Activated CD8-positive, alpha-beta T cell treated with anti-CD3 and anti-CD28 coated beads, Interleukin-2, amount 10 ng/mL, durations not matched to agents 7 days and 5 days (primary cell): ENCODE measurements at places on chromosomes 3 and 15.

DNA sequence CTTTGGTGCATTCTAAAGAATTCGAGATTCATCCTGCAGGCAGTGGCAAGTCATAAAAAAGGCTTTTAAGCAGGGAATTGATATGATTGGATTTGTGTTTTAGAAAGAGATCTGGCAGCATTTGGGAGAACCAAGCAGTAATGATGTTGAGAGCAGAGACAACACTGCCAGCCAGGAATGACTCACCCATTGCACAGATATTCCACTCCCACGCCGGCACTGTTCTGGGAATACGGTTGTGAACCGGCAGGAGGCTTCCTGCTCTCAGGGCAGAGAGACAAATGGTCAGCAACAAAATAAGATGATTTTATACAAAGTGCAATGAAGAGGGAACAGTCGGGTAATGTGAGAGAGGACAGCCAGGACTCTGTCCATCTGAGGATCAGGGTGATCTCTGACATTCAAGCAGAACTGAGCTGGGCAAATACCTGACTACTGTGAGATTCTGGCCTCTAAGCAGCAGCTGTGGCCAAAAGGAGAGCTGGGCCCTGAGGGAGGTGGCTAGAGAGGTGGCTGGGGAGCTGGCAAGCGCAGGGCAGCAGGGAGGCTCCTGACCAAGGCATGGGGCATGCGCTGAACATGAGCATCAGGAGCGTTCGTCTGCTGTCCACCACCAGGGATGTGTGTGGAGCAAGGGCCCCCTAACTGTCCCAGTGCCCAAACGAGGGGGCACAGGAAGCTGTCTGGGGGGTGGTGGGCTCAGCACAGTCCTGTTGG is 56.1 kb upstream of the PLXNA1 start:
- H3K4me3 ChIP-seq = no peak overlapping the region
- H3K36me3 ChIP-seq = no peaks in the 10 kb centered on the region
- no peak for DNase-seq
- peaks cover 26% of the 10 kb centered on the region for H3K4me1 ChIP-seq
- H3K27ac ChIP-seq = no peak overlapping the region

DNA sequence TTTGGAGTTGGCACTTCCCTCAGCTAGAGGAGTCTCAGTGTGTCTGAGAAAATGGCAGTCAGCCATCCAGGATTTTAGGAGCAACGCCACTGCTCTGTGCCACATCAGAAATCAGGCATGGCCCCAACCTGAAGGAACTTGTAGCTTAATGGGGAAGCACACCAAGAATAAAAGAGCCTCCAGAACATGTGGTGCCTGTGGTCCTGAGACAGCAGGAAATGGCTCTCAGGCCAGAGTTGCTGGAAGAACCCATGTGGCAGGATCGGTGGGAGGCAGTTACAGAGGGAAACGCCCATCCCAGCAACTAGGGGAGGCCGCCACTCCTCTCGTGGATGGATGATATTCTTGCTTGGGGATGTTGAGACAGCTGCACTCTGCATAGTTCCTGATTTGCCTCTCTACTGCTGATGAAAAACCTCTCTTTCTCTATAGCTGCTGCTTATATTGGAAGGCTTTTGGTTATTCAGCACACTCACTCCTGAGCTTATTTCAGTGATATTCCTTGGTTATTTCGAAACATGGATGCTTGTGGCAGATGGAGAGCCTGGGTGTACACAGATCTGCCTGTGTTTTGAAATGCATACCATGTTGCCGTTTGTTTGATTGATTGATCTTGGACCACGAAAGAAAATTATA is 52.4 kb downstream of the KLHL25 start:
- peaks cover 61% of the 10 kb centered on the region for H3K36me3 ChIP-seq
- H3K4me1 ChIP-seq = no peaks in the 10 kb centered on the region
- H3K27me3 ChIP-seq = no peaks in the 10 kb centered on the region
- peak overlapping the region; percentile 39 for H3K27ac ChIP-seq
- DNase-seq = no peak
- H3K4me3 ChIP-seq = no peak overlapping the region

GRCh38 chr3:151439652-151440125 is 21.2 kb downstream of the IGSF10 start:
- H3K27ac ChIP-seq = no peak overlapping the region
- DNase-seq = no peak
- no peaks in the 10 kb centered on the region for H3K4me1 ChIP-seq
- no peak overlapping the region for H3K4me3 ChIP-seq

GRCh38 chr15:75844629-75845335 is 1.5 kb downstream of the UBE2Q2 start:
- peak; percentile 29 for DNase-seq
- peak overlapping the region; percentile 91 for H3K4me3 ChIP-seq
- H3K27ac ChIP-seq = peak overlapping the region; percentile 96
- peaks cover 20% of the 10 kb centered on the region for H3K27me3 ChIP-seq
- peaks cover 40% of the 10 kb centered on the region for H3K36me3 ChIP-seq
- peaks cover 45% of the 10 kb centered on the region for H3K4me1 ChIP-seq

DNA sequence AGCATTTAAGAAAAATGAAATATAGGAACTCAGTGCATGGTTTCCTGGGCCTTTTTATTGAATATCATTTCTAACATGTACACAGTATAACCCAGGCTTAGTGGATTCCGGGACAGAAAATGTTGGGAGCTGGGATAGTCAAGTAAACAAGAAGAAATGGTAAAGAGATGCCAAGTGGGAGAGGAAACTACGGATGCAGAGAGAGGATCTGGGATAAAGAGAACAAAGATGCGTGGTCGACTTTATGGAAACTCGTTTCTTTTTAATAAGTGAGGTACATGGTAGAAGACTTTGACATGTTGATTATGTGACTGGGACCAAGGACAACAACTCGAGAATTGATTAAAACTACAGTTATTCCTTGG is 1.2 kb upstream of the GPR176 start:
- DNase-seq = no peak
- H3K27ac ChIP-seq = no peak overlapping the region
- peaks cover 9% of the 10 kb centered on the region for H3K36me3 ChIP-seq
- H3K4me1 ChIP-seq = peaks cover 16% of the 10 kb centered on the region

DNA sequence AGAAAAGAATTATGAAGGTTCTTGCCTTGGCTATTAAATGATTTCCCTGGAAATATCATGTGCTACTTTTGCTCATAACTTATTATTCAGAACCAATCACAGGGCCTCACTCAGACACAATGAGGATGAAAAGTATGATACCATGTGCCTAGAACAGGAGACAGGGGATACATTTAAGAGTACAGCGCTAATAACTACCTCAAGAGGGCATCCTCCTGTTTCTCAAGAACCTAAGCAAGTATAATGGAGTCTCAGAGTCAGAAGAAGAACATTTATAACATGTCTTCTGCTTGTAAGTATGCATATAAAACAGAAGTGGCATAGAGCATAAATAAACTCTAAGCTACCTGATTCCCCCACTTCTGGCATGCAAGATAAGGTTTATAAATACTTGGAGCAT is 125.4 kb upstream of the MME start:
- H3K27ac ChIP-seq = no peak overlapping the region
- H3K4me1 ChIP-seq = no peaks in the 10 kb centered on the region
- H3K4me3 ChIP-seq = no peak overlapping the region
- no peaks in the 10 kb centered on the region for H3K36me3 ChIP-seq

- DNase-seq = no peak
- H3K27ac ChIP-seq = no peak overlapping the region
- no peaks in the 10 kb centered on the region for H3K4me1 ChIP-seq
- H3K36me3 ChIP-seq = no peaks in the 10 kb centered on the region
- H3K27me3 ChIP-seq = peaks cover 8% of the 10 kb centered on the region
- no peak overlapping the region for H3K4me3 ChIP-seq
Observed at GRCh38 chr3:14630404-14631100, 21.0 kb upstream of the CCDC174 start.

DNA sequence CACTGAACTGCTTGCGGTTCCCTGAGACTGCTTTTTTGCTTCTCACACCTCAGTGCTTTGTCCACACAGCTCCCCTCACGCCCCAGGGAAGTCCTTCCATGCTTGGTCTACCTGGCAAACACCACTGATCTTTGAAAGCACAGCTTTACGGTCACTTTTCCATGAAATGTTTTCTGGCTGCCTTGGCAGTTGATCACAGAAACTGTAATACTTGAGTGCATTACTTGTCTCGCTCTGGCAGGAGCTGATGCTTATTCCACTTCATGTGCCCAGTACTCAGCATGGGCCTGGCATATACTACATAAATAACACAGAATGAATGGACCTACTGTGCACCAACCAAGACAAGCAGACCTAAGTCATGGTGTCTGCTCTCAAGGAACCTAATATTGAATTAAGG is 121.1 kb downstream of the MEX3B start:
- no peaks in the 10 kb centered on the region for H3K36me3 ChIP-seq
- peaks cover 3% of the 10 kb centered on the region for H3K27me3 ChIP-seq
- no peak overlapping the region for H3K27ac ChIP-seq
- H3K4me1 ChIP-seq = no peaks in the 10 kb centered on the region
- DNase-seq = no peak
- H3K4me3 ChIP-seq = no peak overlapping the region

DNA sequence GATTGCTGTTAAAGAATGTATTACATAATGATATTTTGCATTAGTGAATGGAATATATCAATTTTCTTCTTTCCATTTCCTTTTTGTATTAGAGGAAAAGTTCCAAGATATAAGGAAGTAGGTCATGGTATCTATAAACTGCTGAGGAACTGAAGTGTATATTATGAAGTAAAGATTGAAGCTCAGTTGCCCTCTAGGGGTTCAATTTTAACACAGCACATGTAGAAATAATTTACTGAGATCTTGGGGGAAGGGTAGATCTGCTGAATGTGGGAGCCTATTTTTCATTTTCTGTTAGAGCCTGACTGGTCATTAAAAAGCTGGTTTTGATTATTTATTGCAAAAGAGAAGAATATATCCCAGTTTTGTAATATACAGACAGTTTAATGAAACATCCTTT is 45.2 kb downstream of the CMC1 start:
- peaks cover 13% of the 10 kb centered on the region for H3K36me3 ChIP-seq
- no peaks in the 10 kb centered on the region for H3K27me3 ChIP-seq
- no peak overlapping the region for H3K4me3 ChIP-seq
- no peak overlapping the region for H3K27ac ChIP-seq
- peaks cover 3% of the 10 kb centered on the region for H3K4me1 ChIP-seq

DNA sequence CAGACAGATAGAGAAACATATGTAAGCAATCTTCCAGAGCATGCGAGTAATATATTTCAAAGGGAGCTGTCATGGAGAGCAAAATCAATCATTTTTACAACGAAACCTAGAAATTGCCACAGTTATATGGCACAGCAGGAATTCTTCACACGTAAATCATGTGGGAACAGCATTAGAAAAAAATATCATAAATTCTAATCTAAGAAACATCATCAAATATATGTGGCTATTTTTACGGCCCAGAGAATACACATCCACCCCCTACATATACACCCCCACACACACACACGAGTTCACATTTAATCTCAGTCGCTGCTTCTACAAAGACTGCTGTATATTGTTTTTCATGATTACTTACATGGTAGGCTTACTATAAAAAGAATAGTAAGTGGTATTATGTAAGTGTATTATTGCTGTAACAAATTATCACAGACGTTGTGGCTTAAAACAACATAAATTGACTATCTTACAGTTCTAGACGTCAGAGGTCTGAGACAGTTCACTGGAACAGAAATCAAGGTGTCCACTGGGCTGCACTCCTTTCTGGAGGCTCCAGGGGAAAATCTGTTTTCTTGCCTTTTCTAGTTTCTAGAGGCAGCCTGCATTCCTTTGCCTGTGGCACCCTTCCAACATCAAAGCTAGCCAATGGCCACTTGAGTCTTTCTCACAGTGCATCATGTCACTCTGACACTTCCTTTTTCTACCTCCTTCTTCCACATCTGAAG is 363.3 kb downstream of the ULK4 start:
- no peaks in the 10 kb centered on the region for H3K36me3 ChIP-seq
- peaks cover 2% of the 10 kb centered on the region for H3K4me1 ChIP-seq
- H3K4me3 ChIP-seq = no peak overlapping the region

DNA sequence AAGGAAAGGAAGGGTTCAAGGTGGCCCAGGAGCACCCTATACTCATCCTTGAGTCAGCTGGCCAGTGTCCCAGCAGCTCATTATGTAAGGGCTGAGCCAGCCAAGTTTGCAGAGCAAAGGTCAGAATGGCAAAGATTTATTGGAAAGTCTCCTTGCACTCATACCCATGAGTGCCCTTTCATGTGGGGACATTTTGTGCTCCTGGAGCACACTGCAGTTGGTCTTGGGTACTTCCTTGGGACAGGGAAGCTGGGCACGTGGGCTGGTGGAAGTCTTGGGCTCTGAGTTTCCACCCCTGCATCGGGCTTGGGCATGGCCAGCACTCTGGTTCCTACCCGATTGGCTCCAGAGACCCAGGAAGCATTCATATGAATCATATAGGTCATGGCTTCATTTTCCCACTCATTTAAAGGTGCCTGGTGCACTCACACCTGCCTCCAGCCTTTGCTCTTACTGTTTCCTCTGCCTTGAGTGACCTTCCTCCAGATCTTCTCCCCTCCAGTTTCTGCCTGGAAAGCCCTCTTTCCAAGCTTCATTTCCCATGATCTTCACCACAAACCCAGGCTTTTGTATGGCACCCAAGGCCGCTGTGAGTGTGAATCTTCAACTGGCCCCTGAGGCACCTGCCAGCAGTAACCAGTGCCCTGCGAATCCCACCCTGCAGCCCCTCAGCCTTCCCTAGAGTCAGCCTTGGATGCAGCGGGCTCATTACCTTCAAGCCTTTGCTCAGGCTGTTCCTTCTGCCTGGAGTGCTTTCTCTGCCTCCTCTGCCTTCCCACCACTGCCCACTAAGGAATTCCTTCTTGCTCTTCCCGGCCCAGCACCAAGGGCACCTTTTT is 10.5 kb upstream of the PRKCD start:
- H3K4me3 ChIP-seq = no peak overlapping the region
- peaks cover 17% of the 10 kb centered on the region for H3K27me3 ChIP-seq
- no peaks in the 10 kb centered on the region for H3K4me1 ChIP-seq
- no peak for DNase-seq
- H3K27ac ChIP-seq = no peak overlapping the region

- no peak overlapping the region for H3K4me3 ChIP-seq
- H3K27me3 ChIP-seq = peaks cover 7% of the 10 kb centered on the region
- no peaks in the 10 kb centered on the region for H3K36me3 ChIP-seq
- DNase-seq = no peak
- H3K4me1 ChIP-seq = no peaks in the 10 kb centered on the region
Observed at GRCh38 chr15:32899126-32899596, 181.4 kb downstream of the GREM1 start.

GRCh38 chr3:97264180-97264579 is 449.8 kb downstream of the EPHA6 start:
- H3K27me3 ChIP-seq = no peaks in the 10 kb centered on the region
- no peak overlapping the region for H3K27ac ChIP-seq
- H3K4me1 ChIP-seq = no peaks in the 10 kb centered on the region
- H3K4me3 ChIP-seq = no peak overlapping the region
- no peaks in the 10 kb centered on the region for H3K36me3 ChIP-seq

- H3K27me3 ChIP-seq = peaks cover 13% of the 10 kb centered on the region
- no peak overlapping the region for H3K4me3 ChIP-seq
- no peak overlapping the region for H3K27ac ChIP-seq
- H3K4me1 ChIP-seq = no peaks in the 10 kb centered on the region
Observed at GRCh38 chr3:16570113-16570512, 35.1 kb downstream of the DAZL start.

- H3K27ac ChIP-seq = no peak overlapping the region
- DNase-seq = no peak
- H3K36me3 ChIP-seq = no peaks in the 10 kb centered on the region
- no peak overlapping the region for H3K4me3 ChIP-seq
- no peaks in the 10 kb centered on the region for H3K4me1 ChIP-seq
Observed at GRCh38 chr3:143573610-143574303, 274.5 kb downstream of the SLC9A9 start.

- H3K27ac ChIP-seq = peak overlapping the region; percentile 98
- H3K27me3 ChIP-seq = no peaks in the 10 kb centered on the region
- peaks cover 42% of the 10 kb centered on the region for H3K4me1 ChIP-seq
Observed at GRCh38 chr15:34986326-34986725, 1.8 kb downstream of the ZNF770 start.
